ENCODE measurements at places on chromosomes 1 and 21.

DNA sequence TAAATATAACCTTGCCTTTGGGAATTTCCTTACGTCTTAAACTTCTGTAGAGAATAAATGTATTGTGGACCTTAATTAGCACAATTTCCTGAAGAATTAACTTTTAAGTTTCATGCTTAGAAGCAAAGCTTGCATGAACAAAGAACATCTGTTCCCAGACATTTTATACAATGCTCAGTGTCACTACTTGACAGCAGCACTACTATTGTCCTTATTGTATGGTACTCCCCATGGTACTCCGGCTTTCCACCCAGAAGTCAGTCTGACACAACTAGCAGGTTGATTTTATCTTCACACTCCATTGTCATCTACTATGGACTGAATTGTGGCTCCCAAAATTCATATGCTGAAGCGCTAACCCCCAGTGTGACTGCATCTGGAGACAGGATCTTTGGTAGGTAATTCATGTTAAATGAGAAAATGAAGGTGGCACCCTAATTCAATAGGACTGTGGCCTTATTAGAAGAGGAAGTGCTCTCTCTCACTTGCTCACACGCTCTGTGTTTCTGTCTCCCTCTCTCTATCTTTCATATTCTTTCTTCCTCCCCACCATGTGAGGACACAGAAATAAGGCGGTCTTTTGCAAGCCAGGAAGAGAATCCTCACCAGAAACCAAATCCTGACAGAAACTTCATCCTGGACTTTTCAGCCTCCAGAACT lies 10.7 kb upstream of the OR2B11 start:
- DNase-seq: no peak

DNA sequence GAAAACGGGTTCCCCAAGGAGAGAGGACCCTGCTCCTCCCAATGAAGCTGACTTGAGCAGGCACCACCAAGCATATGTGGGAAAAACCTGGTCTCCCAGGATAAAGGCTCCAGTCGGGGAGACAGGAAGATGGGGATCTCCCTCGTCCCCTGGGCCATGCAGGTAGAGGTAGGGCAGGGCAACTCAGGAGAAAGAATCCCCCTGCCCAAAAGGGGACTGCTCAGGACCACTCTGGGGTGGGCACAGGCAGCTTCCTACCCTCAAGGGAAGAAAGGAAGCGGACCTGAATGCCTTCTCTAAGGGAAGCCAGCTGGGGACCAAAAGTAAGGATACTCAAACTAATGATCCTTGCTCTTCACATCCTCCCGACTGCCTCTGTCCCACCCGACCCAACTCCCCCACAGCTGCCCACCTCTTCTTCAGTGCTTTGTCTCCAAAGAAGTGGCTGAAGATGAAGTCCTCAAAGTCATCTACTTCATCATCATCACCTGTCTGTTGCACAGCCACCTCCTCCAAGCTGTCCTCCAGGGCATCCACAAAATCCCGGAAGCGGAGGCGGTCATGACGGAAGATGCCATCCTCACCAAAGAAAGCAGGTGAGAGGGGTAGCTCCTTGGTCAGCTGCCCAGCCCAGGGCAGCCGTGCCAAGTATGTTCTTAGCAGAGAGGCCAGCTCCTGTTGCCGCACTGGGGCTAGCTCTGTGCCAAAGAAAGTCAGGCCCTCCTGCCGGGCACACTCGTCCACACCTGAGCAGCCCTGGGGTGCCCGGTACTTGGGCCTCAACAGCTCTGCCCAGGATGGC lies 8.8 kb upstream of the PMVK start:
- no peak for DNase-seq

DNA sequence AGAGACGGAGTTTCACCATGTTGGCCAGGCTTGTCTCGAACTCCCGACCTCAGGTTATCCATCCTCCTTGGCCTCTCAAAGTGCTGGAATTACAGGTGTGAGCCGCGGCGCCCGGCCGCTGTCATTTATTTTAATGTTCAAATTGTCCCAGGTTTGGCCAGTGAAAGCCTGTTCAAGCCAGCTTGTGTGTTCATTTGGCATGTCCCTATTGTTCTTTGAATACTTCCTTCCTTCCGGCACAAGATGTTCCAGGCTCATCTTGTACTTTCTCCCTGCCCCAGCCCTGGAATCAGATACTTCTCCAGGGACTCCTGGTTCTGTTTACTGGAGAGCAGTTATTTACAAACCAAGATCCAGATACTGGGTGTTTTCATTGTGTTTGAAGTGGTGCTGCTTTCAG lies 37.0 kb downstream of the ZBTB8B start:
- DNase-seq: no peak

GRCh38 chr1:221834698-221835513 lies 93.0 kb upstream of the DUSP10 start:
- DNase-seq: no peak

DNA sequence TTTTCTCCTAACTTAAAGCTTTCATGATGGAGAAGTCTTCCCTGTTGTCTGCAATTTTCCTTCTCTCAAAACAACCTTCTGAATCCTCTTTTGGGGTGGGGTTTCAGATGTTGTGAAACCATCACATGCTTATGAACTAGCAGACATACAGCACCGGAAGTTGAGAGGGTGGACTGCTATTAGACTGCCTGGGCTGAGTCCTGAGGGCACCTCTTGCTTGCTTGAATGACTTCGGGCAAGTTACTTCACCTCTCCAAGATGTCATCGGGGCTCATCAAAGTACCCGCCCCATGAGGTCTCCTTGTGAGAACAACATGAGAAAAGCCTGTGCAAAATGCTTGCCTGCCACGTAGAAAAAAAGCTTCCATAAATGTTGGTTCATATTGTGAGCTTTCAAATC lies 89.6 kb downstream of the CCDC185 start:
- DNase-seq: no peak

GRCh38 chr1:77824079-77824478 lies 44.6 kb downstream of the MIGA1 start:
- DNase-seq: no peak

GRCh38 chr1:86345042-86345441 lies 51.1 kb downstream of the ODF2L start:
- no peak for DNase-seq

- no peak for DNase-seq
Observed at GRCh38 chr1:30732277-30732996, 9.1 kb upstream of the MATN1 start.

DNA sequence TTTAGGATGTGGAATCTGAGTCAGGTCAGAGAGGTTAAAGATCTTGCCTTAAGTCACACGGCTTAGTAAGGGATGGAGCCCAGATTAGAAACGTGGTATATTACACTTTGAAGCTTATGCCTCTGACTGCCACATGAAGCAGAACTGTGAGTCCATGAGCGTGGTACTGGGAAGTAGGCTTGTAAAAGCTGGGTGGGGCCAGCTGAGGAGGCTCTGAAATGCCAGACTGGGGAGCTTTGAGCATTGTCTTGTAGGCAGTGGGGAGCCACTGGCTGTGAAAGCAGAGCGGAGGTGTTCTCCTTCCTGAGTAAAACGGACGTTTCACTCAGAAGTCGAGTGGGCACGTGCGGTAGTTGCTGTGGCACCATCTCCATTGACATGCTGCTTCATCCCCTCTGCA lies 72.6 kb upstream of the USP24 start:
- DNase-seq: no peak

Data from mesothelial cell of epicardium (in vitro differentiated cells).